Neural progenitor cell (in vitro differentiated cells): ENCODE measurements at places on chromosomes 1 and 21.

DNA sequence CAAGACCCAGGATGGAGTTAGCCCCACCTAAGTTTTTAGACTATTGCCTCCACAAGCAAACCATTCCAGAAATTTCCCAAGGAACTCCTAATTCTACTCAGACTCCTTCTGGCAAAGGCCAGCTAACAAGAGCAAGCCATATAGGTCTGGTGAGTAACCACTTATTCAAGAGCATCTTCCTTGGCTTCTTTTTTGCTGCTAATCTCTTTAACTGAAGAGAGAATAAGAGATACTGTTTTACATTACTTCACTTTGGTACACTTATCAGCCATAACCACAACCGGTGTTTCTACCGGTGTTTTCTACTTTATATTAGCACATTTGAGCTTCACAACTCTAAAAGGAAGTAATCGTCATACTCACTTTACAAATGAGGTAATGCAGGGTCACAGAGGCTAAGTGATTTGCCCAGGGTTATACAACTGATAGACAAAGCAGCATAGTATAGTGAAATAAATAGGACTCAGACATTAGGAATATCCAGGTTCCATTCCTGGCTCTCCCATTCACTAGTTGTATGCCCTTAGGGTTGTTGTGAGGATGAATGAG is 1.7 kb upstream of the EPS15 start:
- no peak for DNase-seq

DNA sequence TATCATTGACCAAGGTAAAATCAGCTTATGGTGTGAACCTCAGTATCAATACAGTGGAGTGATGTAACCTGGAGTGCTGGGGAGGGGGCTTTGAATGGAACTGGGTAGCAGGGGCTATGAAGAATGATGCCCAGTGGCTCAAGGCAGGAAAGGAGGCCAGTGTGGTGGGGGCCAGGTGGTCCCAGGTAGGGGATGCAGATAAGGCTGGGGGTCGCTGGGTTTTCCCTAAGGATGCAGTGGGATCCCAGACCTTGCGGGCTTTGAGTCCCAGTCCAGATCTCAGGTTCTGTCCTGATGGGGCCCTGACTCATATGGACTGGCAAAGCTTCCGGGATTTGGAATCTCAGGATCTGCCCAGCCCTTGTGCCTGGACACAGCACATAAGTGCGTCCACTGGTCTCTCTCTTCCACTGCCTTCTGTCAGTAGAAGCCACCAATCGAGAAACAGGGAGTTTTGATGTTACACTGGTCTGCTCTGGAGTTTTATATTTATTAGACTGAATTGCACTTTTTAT is 52.0 kb downstream of the S100B start:
- no peak for DNase-seq

- no peak for DNase-seq
Measured at GRCh38 chr1:115530407-115530806, 111.4 kb upstream of the VANGL1 start.

- DNase-seq, result peak; percentile 87
Measured at GRCh38 chr1:165444897-165445370, at the start of gene RXRG. TSS of gene RXRG (minus strand) at chr1:165445126. CDS start at chr1:165444893, 233 bp downstream.

GRCh38 chr1:6286266-6286665 is 25.4 kb upstream of the GPR153 start:
- no peak for DNase-seq

- DNase-seq, result peak; percentile 73
Measured at GRCh38 chr1:47434051-47434842, 3.6 kb upstream of the FOXD2 start.

DNA sequence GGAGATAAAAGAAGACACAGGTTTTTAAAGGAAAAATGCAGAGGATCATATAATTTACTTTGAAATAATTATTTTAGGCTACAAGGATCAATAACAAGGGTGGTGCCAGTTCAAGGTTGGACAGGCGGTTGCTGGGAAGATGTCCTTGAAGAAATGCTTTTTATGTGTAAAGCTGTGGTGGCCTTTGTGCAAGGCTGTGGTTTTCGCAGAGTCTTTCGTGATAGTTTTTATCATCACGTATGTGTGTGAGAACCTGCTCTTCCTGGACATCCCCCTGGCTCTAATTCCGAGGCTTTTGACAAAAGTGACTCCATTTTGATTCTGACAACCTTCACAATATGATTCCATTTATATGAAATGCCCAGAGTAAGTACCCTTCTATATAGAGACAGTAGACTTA is 85.8 kb upstream of the COG2 start:
- DNase-seq, result no peak

DNA sequence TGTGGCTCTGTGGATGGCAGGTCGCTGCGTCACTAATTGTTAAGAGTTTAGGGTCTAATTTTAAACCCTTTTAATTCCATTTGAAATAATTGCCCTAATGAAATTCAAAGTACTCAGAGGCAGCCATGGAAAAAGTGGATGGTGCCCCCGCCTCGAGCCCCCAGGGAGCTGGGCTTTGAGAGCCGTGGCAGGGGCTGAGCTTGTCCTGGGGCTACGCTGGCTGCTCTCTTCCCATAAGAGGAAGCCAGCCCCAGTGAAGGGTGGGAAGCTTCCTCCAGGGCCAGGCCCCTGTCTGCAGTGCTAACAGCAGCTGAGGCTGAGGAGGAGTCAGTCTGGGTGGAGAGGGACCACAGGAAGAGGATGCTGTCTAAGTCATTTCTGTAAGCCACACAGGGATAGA is 315.0 kb upstream of the POU3F1 start:
- DNase-seq, result no peak

GRCh38 chr21:28543975-28544374 is 448.7 kb downstream of the LTN1 start:
- DNase-seq, result no peak

GRCh38 chr1:212012034-212012740 is 23.2 kb downstream of the INTS7 start:
- peak; percentile 75 for DNase-seq

DNA sequence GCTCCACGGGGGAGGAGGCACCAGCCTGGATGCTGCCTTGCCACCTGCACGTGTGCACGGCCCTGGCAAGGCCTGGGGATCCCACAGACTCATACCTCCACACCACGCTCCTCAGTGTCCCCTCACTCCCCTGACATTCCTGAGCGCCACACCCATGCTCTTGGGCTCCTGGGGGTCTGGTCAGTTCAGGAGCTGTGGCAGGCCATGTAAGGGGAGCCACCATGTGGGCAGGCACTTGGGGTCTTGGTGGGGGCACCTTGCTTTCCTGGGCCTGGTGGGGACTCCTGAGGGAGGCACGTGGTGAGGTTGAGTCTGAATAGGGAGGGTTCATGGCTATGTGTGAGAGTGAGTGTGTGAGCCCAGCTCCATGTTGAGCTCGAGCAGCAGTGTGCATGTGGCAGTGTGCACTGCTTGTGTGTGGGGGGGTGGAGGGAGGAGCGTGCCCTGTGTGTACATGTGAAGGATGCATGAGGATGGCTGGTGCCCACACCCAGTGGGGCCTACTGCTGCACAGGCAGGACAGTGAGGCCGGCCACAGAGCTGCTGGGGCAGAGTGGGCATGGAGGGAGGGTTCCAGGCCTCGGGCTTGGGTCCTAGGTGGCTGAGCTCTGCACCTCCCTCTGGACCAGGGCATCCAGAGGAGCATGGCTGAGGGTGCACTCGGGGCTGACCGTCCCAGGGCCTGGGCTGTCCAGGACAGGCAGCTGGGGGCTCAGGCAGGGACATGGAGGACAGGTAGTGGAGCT is 1.6 kb downstream of the GJC2 start:
- DNase-seq, result no peak

GRCh38 chr1:180026556-180026955 is 71.9 kb downstream of the CEP350 start:
- DNase-seq, result no peak

GRCh38 chr1:184330875-184331274 is 56.0 kb upstream of the C1orf21 start:
- no peak for DNase-seq

DNA sequence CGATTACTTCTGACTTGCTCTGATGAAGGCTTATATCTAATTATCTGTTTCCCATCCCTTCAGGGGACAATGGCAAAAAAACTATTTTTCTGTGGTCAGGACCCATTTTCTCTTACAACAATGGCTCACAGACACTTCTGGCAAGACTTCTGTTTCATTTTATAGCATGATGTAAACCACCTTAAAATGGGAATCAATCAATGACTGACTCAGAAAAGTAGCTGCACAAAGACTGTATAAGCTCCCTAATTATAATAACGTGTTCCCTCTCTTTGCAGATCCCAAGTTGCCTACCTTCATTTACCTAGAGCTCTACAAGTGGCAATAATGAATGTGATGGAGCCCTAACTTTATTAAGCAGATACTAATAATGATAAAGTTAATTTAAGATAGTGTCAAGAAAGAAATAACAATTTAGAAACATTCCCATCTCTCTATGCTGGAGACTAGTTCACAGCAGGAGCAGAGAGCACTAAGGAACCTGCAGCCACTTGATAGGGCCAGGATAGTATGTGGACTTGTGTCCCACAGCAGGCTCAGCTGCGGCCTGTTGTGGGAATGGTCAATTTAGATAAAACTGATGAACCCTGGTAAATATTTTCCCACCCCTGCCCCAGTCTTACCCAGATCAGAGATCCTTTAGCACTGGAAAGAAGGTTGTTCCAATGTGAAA is 538 bp downstream of the GBP2 start:
- DNase-seq, result no peak

DNA sequence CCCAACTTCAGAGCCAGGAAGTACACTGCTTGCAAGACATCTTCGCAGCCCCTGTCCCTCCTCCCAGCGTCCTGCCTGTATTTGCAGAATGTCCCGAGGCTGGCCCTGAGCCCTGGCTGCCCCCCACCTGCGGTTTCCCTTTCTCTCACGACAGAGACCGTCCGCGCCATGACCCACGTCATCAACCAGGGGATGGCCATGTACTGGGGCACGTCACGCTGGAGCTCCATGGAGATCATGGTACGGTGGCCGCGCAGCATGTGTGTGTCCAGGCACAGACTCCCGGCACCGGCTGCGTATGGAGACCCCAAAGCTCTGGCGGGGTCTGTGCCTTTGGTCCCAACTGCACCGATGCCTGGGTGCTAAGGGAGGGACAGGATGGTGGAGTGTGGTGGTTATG is 48.6 kb downstream of the KCNAB2 start:
- no peak for DNase-seq

GRCh38 chr1:74674278-74675048 is 871 bp upstream of the ERICH3 start:
- DNase-seq, result peak; percentile 8

GRCh38 chr21:16942703-16943102 is 570.1 kb upstream of the CXADR start:
- DNase-seq, result peak; percentile 63

- DNase-seq, result no peak
Measured at GRCh38 chr1:210655511-210655910, 326.8 kb downstream of the HHAT start.

GRCh38 chr1:21564521-21565095 is 55.4 kb downstream of the ALPL start:
- DNase-seq, result no peak

DNA sequence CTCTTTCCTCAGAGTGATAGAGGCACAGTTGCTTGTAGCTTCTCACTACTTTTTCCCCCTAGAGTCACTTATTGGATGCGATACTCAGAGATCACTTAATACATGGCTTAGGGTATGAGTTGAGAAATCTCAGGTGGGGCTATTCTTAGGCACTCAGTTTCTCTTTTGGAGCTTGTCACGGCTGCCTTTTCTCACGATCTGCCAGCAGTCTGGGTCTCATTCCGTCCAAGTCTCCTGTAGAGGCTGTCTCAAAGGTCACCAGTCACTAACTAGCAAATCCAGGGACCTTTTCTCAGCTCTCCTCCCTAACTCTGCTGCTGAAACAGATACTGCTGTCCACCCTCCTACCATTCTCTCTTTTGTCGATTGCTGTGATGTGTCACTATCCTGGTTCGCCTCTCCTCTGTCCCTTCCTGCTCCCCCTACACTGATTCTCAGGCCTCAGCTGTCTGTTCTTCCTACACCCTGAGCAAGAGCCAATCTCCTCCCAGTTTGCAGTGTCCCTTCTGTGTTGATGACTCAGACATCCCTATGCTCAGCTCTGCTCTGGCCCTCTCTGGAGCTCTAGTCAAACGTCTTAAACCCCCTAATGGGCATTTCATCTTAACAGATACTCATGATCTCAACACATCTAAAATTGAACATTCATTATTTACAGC is 12.4 kb downstream of the ATP1A2 start:
- DNase-seq, result no peak

DNA sequence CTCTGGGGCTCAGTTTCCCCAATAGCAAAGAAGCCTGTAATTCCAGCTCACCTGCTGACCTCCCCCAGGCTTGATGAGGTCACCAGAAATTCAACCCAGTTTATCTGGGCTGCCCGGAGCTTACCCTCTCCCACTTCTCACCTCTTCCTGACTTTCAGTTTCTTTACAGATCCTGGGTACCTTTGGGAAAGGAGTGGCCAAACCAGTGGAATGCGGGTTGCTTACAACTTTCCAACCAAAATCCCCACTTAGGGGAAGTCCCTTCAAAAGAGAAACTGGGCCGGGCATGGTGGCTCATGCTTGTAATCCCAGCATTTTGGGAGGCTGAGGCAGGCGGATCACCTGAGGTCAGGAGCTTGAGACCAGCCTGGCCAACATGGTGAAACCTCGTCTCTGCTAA is 5.9 kb upstream of the MARCKSL1 start:
- no peak for DNase-seq

GRCh38 chr1:83511146-83511726 is 487.7 kb downstream of the TTLL7 start:
- DNase-seq, result no peak

DNA sequence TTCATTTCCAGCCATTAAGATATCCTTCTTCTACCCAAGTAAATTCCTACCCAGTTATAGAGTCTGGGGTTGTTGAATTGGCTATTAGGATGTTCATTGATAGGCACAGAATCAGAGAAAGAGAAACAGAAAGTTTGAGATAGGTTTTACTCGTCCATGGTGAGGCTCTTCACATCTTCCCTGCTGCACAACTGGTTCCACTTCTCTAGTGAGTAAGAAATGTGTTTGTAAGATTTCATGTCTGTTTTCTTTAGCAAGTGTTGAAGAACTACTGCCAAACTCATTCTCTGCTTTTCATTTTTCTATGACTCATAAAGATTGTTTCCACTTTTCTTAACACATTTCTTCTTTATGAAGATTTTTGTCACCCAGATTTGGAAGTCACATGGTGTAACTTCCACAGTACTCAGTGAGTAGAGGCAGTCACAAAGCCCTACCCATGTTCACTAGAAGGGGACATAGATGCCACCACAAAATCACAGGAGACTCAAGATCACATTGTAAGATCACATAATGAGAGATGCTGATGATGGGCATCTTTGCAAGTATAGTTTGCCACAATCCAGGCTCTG is 152.3 kb downstream of the SNX7 start:
- DNase-seq, result no peak

GRCh38 chr1:59453297-59453968 is 156.5 kb downstream of the FGGY start:
- DNase-seq, result no peak

DNA sequence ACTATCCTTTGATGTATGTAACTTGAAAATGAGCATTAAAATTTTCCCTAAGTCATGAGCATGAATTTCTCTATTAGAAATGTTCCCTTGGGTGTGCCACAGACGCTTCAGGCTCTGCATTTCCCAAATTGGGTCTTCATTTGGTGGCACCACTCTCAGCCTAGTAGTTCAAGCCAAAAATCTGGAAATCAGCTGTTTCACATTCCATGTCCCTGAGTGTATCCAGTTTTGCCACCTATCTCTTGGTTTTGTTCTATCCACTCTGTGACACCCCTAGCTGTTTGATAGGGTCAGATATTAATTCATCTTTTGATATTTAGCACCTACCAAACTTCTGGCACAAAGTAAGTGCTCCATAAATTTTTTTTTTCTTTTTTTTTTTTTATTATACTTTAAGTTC is 89.5 kb upstream of the DPH5 start:
- no peak for DNase-seq
